ENCODE measurements at places on chromosomes 16 and 17.

- no peak for DNase-seq
Observed at GRCh38 chr17:49498029-49498615, 3.0 kb downstream of the NGFR start.

- no peak for DNase-seq
Observed at GRCh38 chr16:86061721-86062120, 162.8 kb downstream of the IRF8 start.

DNA sequence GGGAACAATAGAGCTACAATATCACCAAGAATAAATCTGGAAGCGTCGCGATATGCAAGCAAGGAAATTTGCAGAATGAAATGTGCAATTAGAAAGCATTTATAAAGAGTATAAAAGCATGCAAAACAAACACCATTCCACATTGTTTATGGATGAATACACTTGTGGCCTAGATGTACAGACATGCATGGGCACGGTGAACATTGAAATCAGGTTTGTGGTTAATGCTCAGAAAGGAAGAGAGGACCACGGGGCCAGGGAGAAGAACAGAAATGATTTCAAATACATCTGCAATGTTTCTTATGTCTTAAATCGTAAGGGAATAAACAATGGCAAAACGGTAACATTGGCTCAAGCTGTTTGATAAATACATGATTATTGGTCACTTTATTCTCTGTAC, 235.9 kb downstream of the FOXL1 start:
- DNase-seq, result no peak

GRCh38 chr16:85798283-85798776, 1.0 kb downstream of the EMC8 start:
- no peak for DNase-seq

DNA sequence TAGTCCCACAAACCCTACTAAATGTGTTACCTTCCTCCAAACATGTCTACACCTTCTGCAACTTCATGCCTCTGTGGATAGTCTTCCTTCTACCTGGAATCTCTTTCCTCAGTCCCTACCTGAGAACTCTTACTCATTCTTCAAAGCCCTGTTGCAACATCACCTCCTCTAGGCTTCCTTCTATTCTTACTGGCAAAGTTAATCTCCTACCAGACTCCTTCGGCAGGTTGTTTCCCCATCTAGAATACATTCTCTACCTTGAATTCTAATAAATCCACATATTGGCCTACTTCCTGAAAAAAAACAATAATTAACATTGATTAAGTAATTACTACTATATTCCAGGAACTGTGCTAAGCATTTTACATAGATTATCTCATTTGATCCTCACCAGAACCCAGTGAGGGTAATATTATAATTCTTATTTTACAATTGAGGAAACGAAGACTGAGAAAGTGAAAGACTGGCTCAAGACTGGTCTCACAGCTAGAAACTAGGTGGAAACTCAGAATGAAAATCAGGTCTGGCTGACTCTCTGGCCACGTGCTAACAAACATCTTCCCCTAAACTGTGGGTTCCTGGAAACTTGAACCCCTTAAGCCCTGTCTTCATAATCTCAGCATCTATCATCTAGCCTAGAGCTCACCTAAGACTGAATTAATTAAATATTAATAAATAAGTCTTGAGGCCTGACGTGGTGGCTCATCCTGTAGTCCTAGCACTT, 4.6 kb upstream of the STAT3 start:
- DNase-seq, result no peak

DNA sequence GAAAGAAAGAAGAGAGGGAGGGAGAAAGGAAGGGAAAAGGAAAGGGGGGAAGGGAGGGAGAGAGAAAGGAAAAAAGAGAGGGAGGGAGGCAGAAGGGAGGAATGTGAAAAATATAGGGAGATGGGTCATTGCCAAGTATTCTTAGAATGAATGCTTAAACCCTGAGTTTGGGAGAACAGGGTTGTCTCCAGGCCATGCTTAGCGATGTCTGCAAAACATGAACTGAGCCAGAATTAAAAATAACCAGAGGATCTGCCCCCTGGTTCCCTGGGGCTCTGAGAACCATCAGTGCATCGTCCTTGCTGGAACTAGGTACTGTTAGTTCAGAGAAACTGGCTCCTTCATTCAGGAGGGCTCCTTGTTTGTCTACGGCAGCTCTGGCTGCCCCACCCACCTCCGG, 170.4 kb downstream of the IRX5 start:
- no peak for DNase-seq

- no peak for DNase-seq
Observed at GRCh38 chr16:87812200-87812656, 46.4 kb upstream of the KLHDC4 start.

GRCh38 chr16:1820096-1820945, 6.3 kb downstream of the HAGH start:
- DNase-seq, result no peak

- no peak for DNase-seq
Observed at GRCh38 chr16:21620592-21620991, 21.2 kb downstream of the METTL9 start.

- DNase-seq, result no peak
Observed at GRCh38 chr16:30901201-30902028, 5.0 kb downstream of the CTF1 start.

DNA sequence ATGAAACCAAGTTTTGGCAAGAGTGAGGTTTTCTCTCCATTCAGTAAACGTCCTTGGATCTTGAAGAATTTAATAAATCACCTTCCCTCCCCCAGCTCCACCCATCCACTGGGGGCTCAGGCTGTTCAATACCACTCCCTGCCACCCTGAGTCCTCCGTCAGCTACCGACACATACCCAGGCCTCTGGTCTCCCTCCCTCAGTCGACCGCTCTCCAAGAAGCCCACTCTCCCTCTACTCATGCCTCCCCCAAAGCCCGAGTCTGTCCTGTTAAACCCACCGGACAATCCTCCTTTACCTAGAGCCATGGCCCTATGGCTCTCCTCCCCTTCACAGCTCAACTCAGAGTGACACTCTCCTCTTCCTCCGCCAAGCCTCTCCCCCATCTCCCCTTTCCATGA, 19.7 kb upstream of the SLC4A1 start:
- DNase-seq, result no peak

DNA sequence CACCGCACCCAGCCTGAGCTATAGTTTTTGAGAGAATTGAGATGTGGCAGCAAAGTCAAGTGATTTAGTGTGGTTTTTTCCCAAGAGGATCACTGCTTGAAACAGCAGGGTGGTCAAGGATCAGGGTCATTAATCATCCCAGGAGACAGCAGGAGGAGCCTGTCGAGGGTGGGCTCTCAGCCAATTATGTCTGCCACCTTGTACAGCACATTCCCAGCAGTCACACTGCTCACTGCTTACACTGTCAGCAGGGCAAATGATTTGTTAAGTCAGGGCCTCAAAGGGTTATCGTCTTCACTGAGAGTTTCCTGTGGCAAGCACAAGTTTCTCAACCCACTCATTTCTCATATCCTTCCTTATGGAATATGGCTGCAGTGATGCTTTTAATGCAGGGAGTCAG, 13.2 kb downstream of the B3GNT9 start:
- no peak for DNase-seq

DNA sequence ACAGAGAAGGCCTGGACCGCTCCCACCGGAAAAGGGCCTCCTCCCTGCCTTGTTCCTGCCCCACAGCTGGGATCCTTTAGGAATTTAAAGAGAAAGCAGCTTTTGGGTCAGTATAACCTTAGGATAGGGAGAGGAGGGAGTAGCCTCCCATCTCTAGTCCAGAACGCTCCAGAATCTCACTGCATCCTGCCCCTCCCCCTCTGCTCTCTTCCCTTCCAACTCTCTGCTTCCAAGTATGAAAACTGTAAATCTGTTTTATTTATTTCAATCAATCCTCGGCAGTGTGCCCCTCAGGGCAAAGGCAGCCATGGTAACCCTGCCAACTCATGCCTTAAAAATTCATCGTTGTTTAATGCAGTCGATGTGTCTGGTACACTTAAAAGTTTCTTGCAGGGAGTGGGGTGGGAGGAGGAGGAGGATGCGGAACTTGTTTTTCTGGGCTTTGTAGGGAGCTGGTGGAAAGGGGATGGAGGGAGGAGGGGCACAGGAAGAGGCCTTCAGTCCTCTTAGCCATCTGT, 21.2 kb upstream of the MTSS2 start:
- DNase-seq, result no peak

DNA sequence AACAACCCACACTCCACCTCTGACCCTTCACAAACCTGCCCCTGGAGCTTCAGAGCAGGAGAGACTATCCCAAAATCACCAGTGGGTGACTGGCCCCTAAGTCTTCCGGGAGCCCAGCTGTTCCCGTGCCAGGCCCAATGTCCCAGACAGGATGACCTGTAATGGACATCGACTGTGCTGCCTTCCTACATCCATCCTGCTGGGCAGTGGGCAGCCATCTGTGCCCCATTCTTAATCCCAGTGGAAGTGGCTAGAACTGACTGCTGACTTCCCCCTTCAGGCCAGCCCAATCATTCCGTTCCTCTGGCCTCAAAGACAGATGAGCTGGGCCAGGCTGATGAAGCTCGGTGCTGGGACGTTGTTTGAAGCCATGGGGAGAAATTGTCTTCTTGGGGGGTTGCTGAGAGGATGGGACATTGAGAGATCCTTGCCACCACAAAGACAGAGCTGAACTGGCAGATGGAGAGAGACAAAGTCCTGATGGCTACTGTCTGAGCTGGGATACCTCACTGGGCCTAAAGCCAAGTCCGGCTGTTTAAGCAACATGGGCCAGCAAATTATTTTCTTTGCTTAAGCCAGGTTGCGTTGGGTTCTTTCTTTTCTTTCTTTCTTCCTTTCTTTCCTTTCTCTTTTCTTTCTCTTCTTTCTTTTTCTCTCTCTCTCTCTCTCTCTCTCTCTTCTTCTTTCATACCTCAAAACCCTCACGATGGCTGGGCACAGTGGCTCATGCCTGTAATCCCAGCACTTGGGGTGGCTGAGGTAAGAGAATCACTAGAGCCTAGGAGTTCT, 17.9 kb upstream of the ALOX15B start:
- DNase-seq, result no peak

DNA sequence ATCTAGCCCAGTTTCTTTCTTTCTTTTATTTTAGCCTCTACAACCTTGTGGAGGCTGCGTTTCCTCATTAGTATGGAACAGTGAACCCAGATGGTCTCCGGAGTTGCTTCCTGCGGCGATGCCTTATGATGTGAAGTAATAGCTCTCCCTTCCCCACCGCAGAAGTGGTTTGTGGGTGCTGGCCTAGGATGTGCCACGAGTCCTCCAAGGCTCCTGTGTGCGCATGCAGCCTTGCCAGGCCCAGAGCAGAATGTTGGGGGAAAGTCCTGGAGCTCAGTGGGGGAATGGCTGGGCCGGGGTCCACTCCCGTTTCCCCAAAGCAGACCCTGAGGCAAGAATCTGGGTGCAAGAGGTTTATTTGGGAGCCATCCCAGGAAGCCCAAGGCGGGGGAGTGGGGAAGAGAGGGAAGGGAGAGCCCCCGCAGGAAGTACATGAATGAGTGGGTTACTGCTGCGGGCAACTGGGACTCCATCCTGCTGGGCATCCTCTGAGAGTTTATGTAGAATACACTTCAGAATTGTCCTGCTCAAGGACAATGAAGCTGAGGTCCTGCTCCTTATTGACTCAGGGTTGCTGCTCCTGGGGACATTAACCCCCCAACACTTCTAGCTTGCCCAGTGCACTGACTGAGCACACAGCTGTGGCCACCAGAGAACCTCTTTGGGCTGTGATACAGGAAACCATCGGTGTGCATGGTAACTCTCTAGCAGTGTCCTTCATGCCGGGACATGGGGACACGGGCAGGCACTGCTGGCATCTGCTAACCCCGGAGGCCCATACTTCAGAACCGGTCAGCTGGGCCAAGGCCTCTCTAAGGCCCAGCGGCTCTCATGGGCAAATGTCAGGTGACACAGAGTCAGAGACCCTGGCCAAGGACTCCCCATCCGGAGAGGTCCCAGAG, 3.7 kb upstream of the HCRT start:
- no peak for DNase-seq

DNA sequence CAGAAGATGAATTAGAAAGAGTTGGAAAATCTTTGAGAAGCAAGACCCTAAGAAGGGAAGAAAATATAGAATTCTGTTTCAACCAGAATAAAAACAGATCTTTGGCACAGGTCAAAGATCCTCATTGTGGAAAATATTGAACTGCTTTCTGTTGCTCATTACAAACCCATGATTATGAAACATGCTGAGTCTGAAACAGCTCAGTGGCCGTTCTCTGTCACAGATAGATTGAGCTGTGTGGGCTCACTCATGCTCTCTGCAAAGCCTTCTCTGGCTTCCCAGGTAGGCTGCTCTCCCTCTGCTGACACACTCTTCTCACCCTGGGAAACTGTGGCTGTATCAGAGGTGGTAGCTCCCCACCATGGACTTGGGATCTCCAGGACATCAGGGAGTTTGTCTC, 3.4 kb upstream of the KRT38 start:
- DNase-seq, result no peak

DNA sequence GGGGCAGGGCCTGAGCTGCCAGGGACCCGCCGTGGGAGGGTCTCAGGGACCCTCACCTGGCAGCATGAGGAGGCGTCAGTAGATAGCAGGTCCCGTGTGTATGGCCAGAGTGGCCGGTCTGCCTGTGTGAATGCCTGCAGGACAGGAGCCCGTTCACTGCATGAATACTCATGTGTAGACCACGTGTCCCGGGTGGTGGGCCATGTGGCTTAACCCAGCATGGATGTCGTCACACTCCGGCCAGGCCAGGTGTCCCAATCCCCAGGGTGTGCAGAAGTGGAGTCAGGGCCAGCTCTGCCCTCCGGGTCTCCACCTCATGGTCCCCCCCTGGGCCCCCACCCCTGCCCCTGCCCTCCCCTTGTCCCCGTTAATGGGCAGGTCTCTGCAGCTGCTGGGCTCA, 53.7 kb downstream of the BAHCC1 start:
- no peak for DNase-seq

GRCh38 chr16:80997139-80997798, 9.4 kb downstream of the CMC2 start:
- no peak for DNase-seq

DNA sequence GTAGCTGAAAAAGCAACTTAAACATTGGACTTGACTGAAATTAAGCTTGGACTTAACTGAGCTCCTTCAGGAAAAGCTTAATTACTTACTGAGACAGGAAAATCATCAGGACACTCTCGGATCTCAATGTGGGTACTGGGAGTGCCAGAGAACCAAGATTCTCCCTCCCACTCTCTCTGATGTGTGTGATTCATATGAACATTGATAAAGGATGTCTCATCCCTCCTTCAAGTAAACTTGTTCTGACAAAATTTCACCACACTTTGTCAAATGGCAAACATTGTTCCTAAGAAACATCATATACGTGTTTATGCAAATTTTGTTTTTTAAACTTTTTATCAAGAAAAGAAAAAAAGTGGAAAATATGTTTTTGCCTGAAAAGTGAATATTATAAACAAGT, 4.1 kb upstream of the SLFN5 start:
- no peak for DNase-seq

DNA sequence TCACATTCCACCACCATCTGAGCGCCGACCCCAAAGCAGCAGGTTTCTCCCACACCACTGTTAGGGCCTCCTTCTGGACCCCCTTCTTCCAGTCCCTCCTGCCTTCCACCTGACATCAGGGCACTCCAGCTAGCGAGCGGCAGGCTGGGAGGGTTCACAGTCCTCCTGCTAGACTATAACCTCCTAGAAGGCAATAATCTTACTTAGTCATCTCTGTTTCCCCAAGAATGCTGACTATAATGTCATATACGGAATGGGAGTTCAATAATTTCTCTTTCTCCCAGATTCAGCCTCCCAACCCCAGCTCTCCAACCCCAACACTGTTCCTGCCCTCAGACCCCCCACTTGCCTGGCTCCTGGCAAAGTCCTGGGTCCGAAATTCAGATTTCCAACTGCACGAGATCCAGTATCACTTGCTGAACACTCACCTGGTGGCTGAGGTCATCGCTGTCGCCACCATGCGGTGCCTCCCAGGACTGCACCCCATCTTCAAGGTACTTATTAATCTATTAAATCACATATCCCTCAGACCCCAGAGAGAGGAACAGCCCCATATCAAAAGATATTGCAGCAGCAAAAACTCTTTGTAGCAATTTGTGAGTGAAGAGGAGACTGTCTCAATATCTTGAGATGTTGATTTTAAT, 5.6 kb downstream of the ALOX12 start:
- no peak for DNase-seq
